ENCODE measurements at places on chromosomes 5 and 9.

DNA sequence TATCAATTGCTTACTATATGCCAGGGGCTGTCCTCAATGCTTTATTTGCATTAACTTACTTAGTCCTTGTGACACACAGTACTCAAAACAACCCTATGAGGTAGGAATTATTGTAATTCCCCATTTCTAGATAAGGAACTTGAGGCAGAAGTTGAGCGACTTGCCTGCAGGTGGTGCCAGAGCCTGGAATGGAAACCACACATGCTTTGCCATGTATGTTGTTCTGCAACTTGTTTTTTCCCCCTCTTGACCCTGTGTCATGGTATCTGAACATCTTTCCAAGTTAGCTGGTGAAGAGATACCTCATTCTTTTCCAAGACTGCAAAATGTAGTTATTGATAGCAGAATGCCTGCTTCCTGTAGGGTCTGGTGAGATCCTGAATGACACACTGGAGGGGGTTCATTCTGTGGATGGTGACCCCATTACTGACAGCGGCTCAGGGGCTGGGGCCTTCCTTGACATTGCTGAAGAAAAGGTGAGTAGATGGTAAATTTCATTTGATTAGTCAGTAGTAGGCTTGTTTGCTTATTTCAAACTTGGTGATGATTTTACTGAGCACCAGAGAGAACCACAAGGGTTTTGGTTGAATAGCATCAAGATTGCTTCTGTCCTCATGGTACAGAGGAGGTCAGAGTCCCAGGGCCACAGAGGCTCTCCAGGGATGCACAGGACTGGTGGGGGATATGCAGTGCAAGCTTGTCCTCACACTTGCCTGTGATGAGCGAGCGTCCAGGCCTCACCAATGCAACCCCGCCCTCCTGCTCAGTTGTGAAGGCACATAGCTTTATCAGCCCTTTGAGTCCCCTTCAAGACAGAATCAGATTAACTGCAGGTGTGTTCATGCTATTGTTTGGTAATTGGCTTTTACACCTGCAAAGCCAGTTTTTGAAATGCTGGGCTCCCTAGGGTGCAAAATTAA is 57.0 kb downstream of the COL15A1 start:
- DNase-seq = peak; percentile 58

GRCh38 chr5:75610201-75610600 is 1.1 kb upstream of the ANKDD1B start:
- no peak for DNase-seq

- DNase-seq = no peak
Observed at GRCh38 chr5:74378464-74378863, 262.1 kb downstream of the ENC1 start.

- no peak for DNase-seq
Observed at GRCh38 chr5:156096259-156096658, 230.7 kb upstream of the SGCD start.

DNA sequence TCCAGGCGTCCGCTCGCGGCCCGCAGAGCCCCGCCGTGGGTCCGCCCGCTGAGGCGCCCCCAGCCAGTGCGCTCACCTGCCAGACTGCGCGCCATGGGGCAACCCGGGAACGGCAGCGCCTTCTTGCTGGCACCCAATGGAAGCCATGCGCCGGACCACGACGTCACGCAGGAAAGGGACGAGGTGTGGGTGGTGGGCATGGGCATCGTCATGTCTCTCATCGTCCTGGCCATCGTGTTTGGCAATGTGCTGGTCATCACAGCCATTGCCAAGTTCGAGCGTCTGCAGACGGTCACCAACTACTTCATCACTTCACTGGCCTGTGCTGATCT is 294 bp downstream of the ADRB2 start:
- no peak for DNase-seq

- no peak for DNase-seq
Observed at GRCh38 chr5:6491196-6491918, 42.7 kb downstream of the UBE2QL1 start.

DNA sequence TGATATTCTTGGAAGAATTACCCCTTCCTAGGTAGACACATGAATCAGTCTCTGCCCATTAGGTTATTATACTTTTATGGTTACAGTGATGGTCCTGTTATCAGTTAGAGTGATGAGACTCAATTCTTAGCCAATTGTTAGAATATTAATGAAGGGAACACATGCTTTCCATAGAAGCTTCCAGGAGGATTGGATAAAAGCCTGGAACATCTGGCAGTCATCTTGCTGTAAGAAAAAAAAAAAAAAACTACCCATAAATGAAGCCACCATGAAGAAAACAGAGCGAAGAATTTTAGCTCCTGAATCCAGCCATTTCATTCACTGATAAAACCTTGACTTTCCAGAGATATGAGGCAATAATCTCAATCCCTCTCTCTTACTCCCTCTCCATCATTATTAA is 262.5 kb upstream of the GRIN3A start:
- DNase-seq = no peak

- DNase-seq = no peak
Observed at GRCh38 chr9:121399126-121399882, 29.3 kb upstream of the STOM start.

DNA sequence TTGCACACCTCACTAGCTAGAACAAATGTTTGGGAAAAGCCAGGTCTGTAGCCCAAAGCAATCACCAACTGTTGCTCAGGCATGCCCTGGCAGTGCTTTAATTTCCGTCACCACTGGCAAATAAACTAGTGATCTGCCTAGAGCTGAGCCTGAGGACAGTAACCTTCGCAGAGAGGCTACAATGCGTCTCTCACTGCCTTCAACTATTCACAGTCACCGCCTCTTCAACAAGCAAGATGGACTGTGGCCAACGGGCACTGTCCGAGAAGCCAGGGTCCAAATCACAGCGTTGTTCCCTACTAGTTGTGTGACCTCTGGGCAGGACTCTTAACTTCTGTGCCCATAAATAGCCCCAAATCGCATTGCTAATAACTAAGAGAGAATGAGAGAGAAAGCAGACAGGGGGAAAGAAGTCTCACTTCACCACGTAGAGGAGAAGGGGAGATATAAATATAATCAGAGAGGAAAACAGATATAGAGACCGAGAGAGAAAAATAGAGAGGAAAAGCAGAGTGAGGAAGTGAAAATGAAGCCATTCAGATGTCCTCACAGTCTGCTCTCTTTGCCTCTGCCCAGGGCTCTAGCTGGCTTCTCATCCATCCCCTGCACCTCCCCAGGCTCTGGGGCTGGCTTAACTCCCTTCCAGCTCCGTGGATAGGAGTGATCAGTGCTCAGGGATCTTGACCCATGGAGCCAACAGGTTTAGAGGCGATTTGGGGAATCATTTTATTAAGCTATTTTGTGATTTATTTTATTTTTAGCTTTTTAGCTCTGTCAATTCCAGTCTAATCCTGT is 157.9 kb downstream of the ZDHHC21 start:
- no peak for DNase-seq

GRCh38 chr5:94094793-94095441 is 353.5 kb upstream of the POU5F2 start:
- DNase-seq = no peak

DNA sequence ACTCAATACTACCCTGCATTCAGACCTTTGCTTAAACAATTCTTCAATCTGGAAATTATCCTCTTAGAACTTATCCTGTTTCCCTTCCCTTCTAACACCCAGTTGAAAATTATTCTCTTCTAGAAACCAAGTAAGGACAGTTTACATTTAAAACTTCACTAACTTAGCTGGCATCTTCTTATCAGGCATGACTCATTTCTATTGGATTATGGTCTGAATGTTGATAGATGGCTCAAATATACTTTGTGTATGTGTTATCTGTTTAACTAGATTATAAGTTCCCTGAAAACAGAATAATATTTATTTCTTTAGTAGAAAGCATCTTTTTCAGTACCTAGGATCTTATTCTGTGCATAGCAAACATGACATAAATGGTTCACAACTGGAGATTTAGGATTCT is 161.9 kb downstream of the PPP2R2B start:
- no peak for DNase-seq

DNA sequence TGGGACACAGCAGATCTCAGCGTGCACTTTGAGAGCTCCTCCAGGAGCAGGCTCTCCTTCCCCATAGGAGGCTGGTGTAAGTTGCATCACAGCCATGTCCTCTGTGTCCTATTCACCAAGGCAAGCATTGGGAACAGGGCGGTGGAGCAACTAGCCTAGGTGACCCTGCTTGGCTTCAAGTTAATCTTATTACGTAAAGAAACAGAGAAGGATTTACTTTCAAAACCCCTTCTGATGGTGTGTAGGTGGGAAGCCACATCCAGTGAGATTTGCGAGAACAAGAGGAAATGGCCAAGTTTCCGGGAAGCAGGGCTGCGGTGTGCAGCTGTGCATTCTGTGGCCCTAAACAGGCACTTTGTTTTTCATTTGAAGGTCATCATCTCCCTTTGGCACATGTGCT is 80.2 kb downstream of the TRIO start:
- DNase-seq = no peak

DNA sequence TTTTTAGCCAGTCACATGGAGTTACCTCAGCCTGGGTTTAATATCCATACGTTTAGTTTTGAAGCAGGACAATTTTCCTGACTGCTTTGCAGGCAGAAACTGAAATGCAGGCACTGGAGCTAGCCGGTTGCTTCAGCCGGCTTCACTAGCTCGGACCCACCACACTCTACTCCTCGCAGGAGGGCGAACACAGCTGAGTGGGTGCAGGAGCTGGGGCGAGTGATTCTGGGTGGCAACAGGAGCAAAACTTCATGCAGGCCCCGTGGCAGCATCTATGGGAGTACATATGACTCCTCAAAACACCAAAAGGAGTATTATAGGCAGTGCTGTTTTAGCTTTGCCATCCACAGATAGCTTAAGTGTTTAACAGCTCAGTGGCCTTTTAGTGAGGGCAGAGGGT is 1211.8 kb upstream of the NUDT12 start:
- no peak for DNase-seq

GRCh38 chr5:10904862-10905432 is 143.9 kb upstream of the DAP start:
- no peak for DNase-seq

- no peak for DNase-seq
Observed at GRCh38 chr5:64340293-64340692, 165.5 kb upstream of the RGS7BP start.

All from midbrain (tissue), 1 donor.